ENCODE measurements at places on chromosomes 5 and 9. TPM values are rescaled to one million over a fixed set of nuclear protein-coding genes. Genes with fewer than 3 reads are reported as not detected.

The CLIC3 gene
- 0.28 TPM for total RNA-seq

GRCh38 chr9:93896496-93897033, 58.6 kb downstream of the BARX1 start:
- no peak for DNase-seq

DNA sequence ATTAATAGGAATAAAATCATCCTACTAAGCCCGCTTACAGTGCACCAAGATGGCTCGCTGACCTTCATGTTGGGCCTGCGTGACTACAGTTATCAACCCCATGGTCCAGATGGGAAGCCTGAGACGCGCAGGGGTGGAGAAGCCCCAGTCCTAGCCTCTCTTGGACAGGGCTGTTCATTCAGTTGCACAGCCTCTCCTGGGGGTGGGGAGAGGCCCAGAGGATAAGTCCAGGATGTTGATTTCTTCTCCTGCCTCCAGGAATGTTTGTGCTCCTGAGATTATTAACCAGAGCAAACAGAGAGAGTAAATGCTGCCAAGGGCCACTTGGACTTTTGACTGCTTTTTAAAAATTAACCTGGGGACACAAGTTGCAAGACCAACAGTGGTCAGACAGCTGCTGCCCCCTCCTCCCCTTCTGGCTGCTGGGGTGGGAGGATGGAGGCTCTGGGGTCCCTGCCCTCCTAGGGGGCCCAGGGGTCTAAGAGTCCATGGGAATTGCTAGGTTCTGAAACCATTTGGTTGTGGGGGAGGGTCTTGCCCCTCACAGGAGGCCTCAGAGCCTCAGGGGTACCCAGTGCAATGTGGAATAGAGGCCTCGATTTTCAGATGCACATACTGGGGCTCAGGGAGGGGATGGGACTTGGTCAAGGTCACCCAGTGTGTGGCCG, 2.8 kb upstream of the AMBP start:
- DNase-seq: no peak

DNA sequence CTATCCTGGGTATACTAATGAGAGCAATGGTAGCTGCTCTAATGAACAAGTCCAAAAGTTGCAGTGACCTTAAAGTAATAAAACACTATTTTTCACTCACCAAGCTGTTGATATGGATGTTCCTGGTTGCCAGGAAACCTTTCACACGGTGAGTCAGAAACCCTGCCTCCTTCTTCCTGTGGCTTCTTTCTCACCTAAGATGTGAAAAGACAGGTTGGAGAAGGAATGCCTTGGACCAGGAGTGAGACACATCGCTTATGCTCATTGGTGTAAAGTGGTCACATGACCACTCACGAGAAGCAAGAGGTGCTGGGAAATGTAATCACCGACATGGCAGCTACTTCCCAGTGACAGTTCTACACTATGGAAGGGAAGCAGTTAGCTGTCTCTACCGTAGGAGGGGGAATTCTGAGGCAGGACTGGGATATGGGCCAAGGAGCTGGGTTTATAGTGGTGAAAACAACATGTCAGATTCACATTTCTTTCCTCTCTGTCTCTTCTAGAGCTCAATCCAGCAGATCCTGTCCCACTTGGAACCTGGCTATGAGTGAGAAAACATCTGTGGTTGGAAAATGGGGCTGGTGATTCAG, 320.4 kb upstream of the KLF4 start:
- no peak for DNase-seq

Data from pancreas (tissue), 10 donors.